SK-N-SH (cell line): ENCODE measurements at places on chromosomes 7 and 10.

DNA sequence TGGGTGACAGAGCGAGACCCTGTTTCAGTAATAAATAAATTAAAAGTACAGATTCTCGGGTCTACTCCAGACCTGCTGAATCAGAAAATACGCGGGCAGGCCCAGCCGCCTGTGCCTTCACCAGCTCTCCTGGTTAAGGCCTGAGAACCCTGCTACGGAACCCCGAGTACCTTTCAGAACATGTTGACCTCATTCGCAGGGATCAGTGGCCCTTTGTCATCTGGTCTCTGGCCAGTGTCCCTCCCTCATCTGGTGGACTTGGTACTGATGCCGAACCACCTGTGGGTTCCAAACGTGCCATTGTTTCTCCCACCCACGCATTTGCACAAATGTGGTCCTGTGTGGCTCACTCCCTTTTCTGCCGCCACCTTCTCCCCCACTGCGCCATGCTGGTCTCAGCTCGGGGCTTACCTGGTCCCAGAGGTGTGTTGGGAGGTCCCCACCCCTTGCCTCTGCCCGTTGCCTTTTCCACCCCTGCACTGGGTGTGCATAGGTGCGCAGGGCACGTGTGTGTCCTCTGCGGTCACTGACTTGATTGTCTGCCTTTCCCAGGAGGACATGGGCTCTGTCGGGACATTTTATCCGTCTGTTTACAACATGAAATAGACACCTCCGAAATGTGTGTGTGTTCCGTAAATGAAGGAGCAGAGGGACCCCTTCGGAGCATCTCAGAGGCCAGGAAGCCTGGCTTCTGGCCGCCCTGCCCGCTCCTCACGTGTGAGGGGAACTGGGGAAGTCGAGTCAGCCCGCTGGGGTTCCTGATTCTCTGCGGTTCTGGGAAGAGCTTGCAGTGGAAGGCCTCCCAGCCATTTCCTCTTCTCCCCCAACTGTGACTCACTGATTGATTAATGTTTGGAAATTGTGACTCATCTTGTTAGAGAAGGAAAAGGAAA is 135.2 kb downstream of the CUX1 start:
- no peak for DNase-seq

DNA sequence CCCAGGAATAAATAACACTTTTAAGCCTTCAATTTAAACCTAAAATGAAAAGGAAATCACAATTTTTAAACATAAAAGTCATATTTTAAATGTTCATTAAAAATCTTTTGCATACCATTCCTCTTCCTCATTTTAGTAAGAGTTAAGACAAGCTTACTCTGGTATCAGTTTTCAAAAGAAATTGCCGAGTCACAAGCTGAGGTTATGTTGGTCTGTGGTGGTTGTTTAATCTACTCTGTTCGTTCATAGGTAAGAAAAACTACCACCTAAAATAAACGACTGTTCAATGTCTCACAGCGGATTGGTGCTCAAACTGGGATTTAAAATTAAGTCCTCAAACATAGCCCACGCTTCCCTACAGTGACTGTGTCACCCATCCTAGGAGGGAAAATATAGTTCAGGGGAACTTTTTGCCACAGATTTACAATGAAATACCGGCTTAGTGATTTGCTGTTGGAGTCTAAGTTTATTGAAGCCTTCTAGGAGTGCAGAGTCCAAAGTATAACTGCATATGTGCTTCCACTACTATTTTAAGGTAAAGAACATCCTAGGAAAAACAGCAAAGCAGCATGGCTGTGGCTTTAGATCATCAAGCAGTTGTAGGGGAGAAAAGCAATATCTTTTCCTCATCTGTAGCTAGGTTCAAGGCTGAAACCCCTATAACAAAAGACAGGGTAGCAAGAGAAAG is 61.1 kb downstream of the GNAT3 start:
- no peak for DNase-seq

- no peak for DNase-seq
Measured at GRCh38 chr7:21550821-21551531, 8.1 kb downstream of the DNAH11 start.

DNA sequence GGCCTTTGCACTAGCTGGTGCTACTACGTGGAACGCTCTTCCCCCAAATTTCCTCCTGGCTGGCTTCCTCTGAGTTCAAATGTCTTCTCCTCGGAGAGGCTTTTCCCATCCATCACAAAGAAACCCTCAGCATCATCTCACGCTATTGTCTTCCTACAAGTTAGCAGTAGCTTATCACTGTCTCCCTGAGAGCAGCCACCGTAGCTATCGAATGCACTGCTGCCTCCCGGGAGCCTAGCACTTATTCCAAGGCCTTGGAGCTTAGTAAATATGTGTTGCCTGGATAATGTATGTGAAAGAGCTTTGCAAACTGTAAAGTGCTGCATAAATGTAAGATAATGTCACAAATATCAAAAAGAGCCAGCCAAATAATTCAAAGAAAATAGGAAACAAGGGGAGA is 124.4 kb downstream of the KCNMA1 start:
- no peak for DNase-seq

DNA sequence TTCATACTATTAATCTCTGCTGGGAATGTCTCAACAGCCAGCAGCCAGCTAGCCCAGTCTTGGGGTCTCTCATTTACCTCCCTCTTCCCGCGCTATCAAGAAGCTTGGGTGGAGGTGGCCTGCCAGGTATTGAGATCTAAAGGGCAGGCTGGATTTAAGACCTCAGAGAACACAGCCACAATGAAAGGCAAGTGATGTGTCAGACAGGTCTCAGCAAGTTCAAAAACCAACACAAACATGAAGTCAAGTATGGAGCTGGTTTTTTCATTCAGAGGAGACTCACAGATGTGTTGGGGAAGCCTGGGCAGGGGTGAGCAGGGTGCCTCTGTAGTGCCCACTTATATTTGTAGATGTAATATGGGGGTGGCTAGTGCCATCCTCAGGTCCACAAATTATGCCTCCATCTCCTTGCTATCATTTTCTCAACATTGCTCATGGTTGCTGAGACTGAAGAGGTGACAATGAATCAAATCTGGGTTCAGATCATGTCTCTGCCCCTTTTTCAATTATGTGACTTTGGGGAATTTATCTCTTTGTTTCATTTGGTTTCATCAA is 27.7 kb upstream of the CROT start:
- DNase-seq: no peak

DNA sequence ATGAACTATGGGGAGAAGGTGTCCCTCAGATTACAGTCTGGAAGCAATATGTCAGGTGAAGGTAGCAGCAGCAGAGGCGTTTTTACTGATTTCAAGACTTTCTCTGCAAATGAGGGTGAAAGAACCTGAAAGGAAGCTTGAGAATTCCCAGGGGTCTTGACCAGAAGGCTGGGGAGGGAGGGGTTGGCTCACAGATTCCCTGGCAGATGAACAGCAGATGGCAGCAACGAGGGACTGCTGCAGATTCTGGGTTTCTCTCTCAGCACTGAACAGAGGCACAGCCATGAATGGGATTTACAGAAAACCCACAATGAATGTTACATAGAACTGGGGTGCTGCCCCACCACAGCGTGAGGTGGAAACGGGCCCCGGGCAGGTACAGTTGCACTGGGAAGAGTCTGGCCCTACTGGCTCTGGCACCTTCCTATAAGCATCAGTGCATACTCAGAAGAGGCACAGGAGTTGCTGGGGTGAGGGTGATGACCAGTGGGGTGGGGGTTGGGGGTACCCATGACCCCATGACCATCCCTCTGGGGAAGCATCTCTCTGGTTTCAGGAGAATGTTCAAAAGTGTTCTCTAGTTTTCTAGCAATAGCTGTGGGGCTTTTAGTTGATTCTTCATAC is 317.8 kb downstream of the SH2D4B start:
- DNase-seq: peak; percentile 50

- DNase-seq: no peak
Measured at GRCh38 chr7:144821067-144821466, 14.8 kb downstream of the TPK1 start.

- DNase-seq: no peak
Measured at GRCh38 chr7:140209866-140210609, 33.3 kb upstream of the KDM7A start.

DNA sequence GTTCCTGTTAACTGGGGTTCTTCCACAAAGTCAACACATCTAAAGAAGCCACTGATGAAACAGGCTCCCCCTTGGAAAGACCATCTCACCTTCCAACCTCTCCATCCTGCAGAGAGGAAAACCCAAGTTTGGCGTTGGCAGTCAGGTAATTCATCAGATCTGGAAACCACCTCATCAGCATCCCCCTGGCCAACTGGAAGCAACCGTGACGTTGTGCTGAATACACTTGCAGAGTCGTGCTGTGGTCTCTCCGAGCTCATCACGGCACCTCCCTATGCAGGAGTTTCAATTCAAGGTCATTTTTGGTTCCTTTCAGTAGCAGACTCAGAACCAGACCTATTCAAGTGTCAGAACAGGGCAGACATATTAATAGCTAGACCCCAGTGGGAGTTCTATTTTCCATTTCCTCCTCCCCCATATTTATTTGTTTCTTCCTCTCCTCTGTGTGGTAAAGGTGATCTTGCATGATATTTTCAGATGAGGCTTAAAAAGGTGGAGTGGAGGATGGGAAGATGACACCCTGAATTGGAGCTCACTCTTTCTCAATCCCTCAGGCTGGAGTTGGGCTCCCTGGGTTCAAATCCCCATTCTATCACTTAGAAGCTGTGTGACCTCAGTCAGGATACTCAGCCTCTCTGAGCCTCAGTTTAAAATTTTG is 149.1 kb upstream of the ADO start:
- DNase-seq: no peak

DNA sequence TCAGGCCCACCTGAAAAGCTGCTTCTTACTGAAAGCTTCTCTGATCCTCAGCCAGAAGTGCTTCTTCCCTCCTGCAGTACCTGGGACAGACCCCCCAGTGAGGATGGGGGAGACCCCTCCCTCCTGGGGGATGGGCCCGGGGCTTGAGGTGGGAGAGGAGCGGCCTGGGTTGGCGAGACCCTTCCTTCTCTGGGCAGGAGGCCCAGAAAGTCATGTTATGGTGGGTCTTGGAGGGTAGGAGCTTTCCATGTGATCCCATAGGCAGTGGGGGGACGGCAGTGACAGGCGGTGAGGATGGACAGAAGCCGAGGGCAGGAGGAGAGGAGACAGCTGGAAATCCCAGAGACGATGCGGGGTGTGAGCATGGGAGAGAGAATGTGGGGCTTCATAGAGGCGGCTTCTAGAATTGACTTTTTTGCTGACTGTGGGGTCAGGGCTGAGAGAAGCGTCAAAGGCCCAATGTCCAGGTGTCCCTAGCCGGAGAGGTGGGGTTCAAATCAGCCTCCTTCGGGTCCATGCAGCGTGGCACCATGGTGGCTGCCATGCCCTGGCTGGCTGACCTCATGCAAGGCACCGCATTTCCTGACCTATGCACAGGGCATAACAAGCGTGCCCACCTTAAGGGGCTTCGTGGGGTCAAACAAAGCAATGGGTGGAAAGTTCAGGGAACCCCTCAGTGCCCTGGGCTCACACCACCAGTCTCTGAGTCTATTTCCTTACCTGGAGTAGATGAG is 154.0 kb downstream of the UBE2H start:
- no peak for DNase-seq

GRCh38 chr7:37484426-37485073 is 35.9 kb upstream of the ELMO1 start:
- DNase-seq: peak; percentile 45

- DNase-seq: no peak
Measured at GRCh38 chr7:106219170-106219569, 65.6 kb downstream of the NAMPT start.

DNA sequence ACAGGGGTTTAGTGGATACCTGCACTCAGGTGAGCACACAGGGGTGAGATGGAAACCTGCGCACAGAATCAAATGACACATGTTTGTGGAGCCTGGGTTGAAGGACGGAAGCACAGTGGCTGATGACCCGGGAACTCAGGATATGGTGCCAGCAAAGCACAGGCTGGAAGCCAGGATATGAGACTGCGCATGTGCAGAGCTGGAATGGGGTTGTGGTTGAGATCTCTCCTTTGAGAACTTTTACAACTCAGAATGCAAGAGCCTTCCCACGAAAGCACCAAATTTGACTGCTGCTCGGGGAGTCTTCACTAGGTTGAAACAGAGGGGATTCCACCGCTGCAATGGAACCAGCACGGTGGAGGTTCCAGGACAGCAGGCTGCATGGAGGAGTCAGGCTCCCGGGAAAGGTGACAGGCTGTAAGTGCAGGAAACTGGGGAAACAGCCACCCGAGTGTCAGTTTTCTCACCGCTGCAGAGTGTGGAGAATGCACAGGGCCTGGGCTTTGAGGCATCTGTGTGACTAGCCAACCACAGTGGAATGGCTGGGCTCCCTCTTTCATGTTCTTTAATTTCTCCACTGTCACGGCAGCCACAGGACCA is 133.4 kb upstream of the TCERG1L start:
- DNase-seq: no peak

- no peak for DNase-seq
Measured at GRCh38 chr7:22612776-22613175, 112.8 kb upstream of the STEAP1B start.

- DNase-seq: no peak
Measured at GRCh38 chr7:20376796-20377195, 46.1 kb downstream of the ITGB8 start.

GRCh38 chr7:130986261-130986690 is 252.3 kb upstream of the KLF14 start:
- no peak for DNase-seq

GRCh38 chr10:12848439-12849173 is 152.9 kb downstream of the CCDC3 start:
- no peak for DNase-seq

- no peak for DNase-seq
Measured at GRCh38 chr7:138388673-138389491, 71.2 kb upstream of the TRIM24 start.

- DNase-seq: no peak
Measured at GRCh38 chr7:67435894-67436535, 439.4 kb downstream of the TYW1 start.

DNA sequence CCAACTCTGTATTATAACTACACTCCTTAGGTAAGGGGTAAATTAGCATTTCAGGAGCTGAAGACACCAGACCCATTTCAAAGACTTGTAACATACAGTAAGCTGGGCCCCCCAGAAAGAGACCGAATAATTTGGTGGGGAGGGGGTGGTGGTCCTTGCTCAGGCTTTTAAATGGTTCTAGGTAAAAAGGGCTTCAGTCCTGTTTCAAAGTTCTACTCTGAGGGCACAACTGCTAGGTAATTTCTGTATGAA is 73.0 kb downstream of the RTKN2 start:
- DNase-seq: no peak

- no peak for DNase-seq
Measured at GRCh38 chr7:27185013-27185853, at the start of gene HOXA11. TSS of gene HOXA11 (minus strand) at chr7:27185232. CDS start at chr7:27185144, 88 bp downstream.

GRCh38 chr10:62637249-62638061 is 167.1 kb upstream of the ADO start:
- DNase-seq: no peak

- no peak for DNase-seq
Measured at GRCh38 chr7:82293467-82293866, 150.1 kb downstream of the CACNA2D1 start.
